ENCODE measurements at places on chromosomes 1 and 21.

DNA sequence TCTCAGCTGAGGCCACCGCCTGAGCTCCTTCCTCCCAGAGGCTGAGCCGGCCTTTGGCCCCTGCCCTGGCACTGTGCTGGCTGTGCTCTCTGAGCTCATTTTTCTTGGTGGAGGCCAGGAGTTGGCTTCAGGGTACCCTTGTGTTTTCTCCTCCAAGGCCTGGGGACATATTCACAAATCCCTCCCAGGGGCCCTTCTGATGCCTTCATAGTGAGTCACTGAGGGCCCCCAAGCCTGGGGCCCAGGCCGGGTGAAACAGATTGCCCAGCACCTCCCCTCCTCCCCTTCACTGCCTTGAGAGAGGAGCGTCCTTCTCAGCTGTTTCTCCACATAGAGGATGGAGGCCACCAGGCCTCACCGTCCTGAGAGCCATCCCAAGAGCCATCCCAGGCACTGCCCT lies 105.8 kb downstream of the SIK1 start:
- no peak for DNase-seq

- DNase-seq = no peak
Measured at GRCh38 chr1:8352886-8353785, 35.2 kb downstream of the SLC45A1 start.

DNA sequence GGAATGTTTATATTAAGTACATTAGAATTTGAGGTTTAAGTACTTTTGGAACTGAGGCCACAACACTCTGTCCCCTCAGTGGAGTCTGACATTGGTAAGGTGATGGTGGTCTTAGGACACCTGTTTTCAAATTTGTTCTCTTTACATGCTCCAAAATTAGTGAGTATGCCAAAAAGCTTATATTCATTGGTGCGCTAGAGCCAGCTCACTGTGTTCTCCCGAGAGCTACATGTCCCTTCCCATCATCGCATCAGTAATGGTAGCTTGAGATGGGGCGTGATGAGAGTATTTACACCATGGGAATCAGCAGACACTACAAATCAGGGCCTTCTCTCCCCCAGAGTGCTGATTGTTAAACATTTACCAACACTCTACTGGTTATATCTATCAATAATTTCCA lies 19.5 kb downstream of the ETS2 start:
- DNase-seq = no peak

DNA sequence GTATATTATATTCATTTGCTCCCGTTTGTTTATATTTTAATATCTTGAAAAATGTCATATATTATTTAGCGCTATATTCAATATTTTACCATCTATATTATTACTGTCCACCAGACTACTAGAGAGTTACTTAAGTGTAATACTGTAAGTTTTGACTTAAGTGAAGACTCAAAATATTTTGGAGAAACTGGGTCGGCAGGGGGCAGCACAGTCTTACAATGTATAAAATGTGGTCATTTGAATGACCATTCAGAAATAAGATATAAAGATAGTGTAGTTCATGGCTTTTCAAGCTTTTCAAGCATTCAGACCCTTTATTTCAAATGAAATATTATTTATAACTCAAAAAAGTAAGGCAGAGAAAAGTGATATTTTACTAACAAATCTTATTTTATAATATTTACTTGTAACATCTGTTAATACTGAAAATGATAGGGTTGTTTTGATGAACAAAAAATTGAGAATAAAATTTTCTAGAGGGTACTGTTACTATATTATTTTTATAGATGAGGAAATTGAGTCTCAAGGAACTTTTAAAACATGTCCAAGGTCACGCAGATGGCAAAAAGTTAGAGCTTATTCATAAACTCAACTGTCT lies 89.0 kb upstream of the SERTAD4 start:
- peak; percentile 29 for DNase-seq

GRCh38 chr1:67919274-67920072 lies 86.2 kb upstream of the GNG12 start:
- DNase-seq = no peak

- no peak for DNase-seq
Measured at GRCh38 chr1:107795441-107795840, 169.5 kb downstream of the VAV3 start.

DNA sequence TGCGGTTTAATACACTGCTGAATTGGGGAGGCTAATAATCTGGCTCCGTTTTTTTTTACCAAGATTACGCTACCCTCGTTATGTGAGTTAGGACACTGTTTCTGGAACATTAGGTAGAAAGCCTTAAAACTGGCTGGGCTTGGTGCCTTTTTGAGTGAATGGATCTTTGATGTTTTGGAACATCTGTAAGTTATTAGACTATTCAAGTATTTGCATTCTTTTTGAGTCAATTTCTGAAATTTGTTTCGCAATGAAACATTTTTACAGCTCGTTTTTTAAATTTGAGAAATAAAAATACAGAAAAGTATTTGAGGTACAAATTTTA lies 106.9 kb downstream of the LTN1 start:
- no peak for DNase-seq

DNA sequence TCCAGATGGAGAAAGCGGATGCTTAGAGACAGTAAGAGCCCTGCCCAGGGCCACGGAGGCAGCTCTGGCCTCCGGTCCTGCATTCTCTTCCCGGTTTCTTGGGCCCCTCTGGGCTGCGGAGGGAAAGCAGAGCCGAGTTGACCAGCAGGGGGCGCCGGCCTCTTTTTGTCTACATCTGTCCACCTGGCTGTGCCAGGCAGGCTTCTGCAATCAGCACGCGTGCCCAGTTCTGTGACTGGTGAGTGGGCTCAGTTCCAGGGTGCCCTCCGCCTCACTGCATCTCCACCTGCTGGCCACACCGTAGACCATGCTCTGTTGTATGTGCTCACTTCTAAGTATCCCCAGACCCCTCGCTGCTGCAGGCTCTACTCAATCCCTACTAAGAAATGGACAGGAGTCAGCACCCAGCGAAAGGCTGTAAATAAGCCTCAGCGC lies 6.7 kb upstream of the HUNK start:
- DNase-seq = peak; percentile 69

GRCh38 chr1:5503556-5504363 lies 488.5 kb downstream of the NPHP4 start:
- DNase-seq = no peak

GRCh38 chr1:82317671-82318070 lies 516.9 kb downstream of the ADGRL2 start:
- DNase-seq = no peak

DNA sequence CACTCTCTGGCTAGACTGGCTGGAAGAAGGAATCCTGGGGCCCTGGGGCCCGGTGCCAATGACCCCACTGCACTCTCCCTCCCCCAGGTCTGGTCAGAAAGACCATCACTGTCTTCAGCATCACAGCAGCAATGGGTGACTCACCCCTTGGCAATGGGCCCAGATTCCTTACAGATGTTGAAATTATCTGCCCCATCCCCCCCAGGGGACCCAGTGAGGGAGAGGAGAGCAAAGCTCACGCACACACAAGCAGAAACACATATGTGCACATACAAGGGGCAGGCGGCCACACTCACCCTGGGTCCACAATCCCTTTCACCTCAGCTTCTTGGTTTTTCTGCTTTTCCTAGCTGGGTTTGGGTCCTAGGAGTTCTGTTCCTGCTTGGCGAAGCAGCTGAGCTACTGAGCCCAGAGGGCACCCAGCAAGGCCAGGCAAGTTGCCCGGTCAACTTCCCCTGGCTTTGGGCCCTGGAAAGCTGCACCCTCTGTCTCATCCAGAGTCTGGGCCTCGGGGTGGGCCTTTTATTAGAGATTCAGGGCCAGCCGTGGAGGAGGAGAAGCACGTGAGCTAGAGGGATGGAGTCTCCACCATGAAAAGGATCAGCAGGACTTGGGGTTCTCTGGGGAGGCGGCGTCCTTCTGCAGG lies 2.6 kb downstream of the COL16A1 start:
- no peak for DNase-seq

- DNase-seq = no peak
Measured at GRCh38 chr1:67952071-67952470, 98.4 kb downstream of the DIRAS3 start.

DNA sequence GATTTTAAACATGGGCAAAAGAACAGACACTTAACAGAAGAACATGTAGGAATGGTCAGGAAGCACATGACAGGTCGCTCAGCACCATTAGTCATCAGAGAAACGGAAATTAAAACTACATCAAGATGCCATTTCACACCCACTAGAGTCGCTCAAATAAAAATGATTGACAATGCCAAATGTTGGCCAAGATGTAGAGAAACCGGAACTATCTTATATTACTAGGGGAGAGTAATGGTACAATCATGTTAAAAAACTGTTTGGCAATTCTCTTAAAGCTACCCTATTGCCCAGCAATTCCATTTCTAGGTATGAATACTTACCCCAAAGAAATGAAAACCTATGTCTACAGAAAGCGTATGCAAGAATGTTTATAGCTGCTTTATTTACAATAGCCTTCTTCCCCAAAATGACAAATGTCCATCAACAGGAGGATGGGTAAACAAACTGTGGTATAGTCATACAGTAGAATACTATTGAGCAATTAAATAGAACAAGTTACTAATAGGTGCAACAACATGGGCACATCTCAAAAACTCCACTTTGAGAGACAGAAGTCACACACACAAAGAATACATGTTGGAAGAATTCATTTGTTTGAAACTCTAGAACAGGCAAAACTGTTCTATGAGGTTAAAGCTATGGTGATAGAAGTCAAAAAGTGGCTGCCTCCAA lies 92.8 kb downstream of the ETS2 start:
- no peak for DNase-seq

- peak; percentile 76 for DNase-seq
Measured at GRCh38 chr1:232635778-232636356, 5.9 kb upstream of the SIPA1L2 start.

DNA sequence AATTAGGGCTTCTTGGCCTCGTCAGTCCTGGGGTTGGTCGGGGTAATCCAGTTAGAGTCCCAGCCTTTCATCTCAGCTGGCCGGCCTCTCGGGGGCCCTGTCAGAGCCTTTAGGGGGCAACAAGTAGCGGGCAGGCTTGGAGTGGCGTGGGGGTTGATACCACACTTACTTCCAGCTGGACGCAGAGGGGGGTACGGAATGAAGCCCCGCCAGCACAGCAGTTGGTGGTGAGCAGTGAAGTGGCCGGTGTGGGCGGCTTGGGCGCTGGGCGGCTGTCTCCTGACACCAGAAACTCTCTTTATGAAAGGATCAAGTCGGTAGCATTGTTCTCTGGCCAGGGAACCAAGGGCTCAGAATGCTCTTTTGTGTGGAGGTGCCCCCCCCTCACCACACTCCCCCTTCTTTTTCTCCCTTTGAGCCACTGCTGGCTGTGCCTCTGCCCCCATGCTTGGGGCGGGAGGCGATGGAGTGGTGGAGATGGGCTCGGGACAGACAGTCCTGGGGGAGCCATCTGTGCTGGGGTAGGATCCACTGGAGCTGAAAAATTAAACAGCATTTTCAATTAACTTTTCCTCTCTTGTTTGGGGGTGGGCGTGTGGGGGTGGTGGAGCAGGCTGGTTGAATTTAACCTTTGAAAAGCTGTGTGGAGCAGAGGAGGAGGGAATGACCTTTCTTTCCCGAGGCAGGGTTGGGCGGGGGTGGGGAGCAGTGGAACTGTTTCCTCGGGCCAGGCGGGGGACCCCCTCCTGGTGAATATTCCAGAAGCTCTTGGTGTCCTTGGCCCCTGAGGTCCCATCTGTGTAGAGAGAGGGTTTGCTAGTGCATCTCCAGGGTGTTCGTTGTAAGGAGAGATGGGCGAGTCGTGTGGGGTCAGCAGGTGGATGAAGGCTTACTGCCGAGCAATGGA lies 102.7 kb downstream of the RNF220 start:
- DNase-seq = no peak

GRCh38 chr21:27060190-27060589 lies 93.3 kb upstream of the ADAMTS5 start:
- DNase-seq = no peak

GRCh38 chr1:62386351-62387121 lies 50.3 kb upstream of the USP1 start:
- no peak for DNase-seq

GRCh38 chr1:25112400-25112799 lies 119.9 kb downstream of the SYF2 start:
- no peak for DNase-seq

DNA sequence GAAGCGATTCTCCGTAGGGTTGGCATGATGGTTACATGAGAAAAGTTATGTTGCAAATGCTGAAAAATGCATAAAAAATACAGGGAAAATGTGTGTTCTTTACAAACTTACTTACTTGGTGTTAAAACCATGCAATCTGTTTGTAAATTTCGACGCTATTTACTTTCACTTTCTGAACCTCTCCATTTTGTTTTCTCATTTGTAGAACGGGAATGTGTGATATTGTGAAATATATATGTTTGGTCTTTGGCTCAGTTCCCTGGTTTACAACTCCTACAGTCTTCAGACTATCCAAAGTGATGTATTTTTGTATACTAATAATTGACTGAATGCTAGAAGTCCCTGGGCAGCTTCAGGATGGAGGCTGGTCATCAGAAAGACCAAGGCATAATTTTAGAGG lies 982.3 kb downstream of the ADGRL2 start:
- DNase-seq = no peak

GRCh38 chr1:176786274-176786673 lies 323.3 kb downstream of the PAPPA2 start:
- no peak for DNase-seq

- no peak for DNase-seq
Measured at GRCh38 chr1:54845772-54846171, 41.2 kb downstream of the DHCR24 start.

GRCh38 chr1:76254104-76255030 lies 179.8 kb downstream of the ST6GALNAC3 start:
- DNase-seq = no peak

- no peak for DNase-seq
Measured at GRCh38 chr1:65196926-65197325, 48.9 kb downstream of the AK4 start.

- DNase-seq = no peak
Measured at GRCh38 chr1:219138747-219139146, 34.9 kb upstream of the LYPLAL1 start.

DNA sequence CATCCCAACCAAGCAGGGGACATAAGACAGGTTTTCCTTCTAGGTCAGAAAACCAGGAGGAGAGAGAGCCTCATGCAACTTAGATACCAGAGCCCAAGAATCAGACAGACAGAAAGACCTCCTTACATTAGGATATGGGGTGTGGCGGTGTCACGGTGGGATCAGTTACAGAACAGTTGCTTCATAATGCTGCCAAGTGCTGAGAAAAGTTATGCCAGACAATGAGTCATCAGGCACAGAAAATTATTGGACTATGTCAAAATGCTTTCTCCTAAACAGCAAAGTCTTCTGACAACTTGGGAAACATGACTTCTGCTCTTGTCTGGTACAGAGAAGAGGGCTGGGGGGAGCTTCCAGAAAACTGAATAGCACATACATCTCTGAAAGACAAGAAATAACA lies 1120.2 kb upstream of the TMPRSS15 start:
- DNase-seq = no peak

DNA sequence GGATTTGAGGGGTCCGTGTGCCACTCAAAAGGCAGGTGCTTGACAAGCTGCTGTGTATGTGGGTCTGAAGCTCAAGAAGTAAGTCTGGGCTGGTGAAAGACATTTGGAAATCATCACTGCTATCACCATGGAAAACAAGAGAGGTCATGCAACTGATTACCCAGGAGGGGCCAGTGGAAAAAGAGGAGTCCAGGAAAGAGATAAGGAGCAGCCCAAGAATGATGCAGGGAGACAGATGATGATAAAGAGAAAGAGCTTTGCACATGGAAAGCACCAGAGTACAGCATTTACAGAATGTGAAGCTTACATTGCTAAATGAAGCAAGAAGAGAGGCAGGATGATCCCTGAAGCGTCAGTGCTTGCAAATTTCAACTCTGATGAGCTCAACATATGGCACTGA lies 203.2 kb downstream of the SETD4 start:
- no peak for DNase-seq

- DNase-seq = peak; percentile 35
Measured at GRCh38 chr1:197619008-197619640, 156.2 kb downstream of the DENND1B start.

GRCh38 chr1:62800825-62801306 lies 16.9 kb downstream of the ATG4C start:
- DNase-seq = peak; percentile 68

All from Jurkat, Clone E6-1 (cell line).